Stimulated activated naive CD4-positive, alpha-beta T cell treated with Interleukin-2 at 50 U/mL for 16 hours (primary cell): ENCODE measurements at places on chromosomes 2 and 18.

DNA sequence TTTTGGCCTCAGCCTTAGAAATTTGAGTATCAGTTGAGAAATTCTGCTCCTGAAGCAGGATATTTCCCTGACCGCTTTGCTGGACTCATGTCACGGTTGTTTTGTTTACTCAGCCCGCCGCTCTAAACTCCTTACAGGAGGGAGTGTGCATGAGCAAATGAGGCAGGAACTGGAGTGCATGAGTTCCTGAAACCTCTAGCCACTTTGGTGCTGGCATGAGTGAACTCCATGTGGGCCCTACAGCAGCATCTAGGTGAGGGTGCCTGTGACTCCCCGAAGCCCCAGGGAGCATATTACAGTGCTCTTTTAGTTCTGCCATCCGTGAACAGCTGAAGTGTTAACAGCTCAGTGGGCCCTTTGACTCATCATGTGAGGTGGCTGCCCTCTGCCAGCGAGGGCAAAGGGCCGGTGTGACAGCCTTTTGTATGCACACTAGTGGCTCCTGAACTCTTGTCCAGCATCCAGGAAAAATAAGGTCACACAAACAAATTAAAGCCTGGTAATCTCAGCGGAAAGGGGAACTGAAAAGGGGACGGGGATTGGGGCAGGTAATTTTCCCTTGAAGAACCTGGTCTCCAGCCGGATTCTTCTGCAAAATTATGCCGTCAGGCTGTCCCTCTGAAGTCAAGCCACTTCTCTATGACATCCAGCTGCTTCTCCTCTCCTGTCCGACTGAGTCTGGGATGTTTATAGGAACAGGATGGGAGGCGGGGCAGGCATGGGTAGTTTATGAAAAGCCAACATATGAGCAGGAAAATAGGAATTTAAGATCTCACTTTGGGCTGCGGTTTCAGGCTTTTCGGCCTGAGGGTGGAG, 1668.7 kb downstream of the SUCLG1 start:
- no peak for DNase-seq

- DNase-seq = no peak
Measured at GRCh38 chr2:230408244-230408842, 7.7 kb upstream of the SP100 start.

- DNase-seq = no peak
Measured at GRCh38 chr2:162473986-162474385, 130.1 kb downstream of the GCA start.

DNA sequence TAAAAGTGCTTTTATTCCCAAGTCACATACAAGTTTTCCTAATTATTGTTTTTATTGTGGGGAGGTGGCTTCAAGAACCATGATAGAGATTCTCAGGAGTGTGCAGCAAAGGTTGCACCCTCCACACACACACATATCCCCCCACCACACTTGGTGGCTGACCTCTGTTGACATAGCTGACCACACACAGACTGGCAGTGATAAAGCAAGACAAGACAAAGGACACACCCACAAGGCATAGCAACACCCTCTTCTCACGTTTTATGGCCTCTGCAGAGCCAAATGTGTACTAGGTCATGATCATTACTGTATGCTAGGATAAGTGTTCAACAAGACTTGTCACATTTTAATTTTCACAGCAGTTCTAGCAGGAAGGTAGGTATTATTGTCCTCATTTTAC, 143.0 kb upstream of the EPC2 start:
- DNase-seq = no peak

DNA sequence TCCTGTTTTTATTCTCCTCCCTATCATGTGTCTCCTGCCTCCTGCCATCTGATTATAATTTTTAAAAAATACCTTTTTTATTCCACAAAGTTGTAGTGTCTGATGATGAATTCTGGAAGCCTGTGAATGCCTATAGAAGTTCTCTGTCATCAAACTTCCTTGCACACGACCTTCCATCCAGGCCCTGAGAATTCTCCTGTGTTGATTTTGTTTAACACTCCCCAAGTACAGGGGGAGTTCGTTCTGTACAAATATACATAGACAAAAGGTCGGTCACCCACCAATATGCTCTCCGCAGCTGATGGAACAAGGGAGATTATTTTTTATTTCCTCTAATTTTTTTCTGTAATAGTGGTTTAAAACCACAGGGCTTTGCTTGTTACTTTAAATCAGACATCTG, 232.5 kb downstream of the PIEZO2 start:
- no peak for DNase-seq

DNA sequence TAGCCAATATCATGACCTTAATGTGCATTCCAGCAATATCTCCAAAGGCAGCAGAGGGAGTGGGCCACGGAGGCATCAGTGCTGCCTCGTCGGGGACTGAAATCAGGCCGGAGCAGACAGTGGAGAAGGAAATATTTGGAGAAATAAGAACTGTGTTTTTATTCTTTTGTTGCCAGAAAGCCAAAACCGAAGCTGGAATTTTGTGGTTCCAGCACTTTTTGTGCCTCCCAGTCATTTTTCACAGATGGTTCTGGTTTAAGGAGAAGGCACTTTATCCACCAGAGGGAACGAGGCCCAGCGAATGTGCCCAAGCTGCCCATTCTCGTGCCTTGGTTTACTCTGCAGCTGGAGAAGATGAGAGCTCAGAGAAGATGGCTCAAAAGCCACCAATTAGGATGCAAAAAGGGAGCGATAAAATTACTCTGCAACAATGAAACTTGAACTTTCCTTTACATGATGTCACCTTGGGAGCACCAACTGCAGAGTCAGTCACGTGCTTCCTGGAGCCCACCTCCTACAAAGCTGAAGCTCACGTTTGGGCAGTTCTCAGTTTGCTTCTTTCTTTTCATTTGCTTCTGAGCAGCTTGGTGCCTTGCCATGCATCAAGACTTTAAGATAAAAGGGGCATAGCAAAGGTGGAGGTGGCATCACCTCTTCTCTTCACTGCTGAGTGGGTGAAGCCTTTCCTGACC, 288.7 kb downstream of the LPIN1 start:
- DNase-seq = no peak

DNA sequence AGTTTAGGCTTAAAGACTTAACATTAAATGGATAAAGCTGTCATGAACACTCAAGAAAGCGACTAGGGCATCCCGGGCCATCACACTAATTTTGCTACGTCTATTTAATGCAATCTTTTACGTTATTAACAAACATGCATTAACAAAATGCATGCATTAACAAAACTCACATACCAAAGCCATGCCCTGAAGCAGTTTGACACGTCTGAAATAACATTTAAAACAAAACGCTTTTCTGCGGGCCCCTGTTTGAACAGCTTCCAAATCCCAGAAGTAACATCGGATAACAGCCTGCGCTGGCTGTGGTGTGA, 458 bp downstream of the B4GALT6 start:
- DNase-seq = no peak

- no peak for DNase-seq
Measured at GRCh38 chr2:84380875-84381274, 78.2 kb downstream of the SUCLG1 start.

DNA sequence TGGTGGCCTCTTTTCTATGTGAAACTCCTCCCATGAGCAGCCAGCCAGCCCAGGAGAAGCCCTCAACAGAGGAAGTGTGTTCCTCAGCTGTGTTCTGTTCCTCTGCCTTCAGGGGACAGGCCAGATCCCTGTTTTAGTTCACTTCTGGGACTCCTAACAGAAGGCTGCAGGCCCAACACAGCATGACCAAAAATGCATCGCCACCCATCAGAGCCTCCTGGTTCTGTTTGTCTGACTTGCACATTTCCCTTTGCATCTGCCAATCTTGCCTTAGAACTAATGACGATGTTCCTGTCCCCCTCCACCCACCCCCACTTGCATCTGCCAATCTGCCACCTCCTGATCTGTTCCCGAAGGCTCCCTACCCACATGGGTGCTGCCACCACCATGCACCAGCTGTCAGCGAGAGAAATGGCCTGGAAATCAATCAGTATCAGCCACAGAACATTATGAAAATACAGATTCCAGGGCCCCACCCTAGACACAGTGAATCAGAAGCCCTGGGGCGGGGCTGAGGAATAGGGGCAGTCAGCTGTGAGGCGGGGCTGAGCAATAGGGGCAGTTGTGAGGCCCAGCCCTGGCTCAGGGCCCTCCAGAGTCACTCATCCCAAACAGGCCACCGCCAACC, 51.0 kb downstream of the FAM168B start:
- DNase-seq = no peak

GRCh38 chr18:71370095-71370494, 1081.2 kb downstream of the SOCS6 start:
- DNase-seq = no peak

GRCh38 chr2:75055820-75056675, 97.6 kb downstream of the POLE4 start:
- no peak for DNase-seq

DNA sequence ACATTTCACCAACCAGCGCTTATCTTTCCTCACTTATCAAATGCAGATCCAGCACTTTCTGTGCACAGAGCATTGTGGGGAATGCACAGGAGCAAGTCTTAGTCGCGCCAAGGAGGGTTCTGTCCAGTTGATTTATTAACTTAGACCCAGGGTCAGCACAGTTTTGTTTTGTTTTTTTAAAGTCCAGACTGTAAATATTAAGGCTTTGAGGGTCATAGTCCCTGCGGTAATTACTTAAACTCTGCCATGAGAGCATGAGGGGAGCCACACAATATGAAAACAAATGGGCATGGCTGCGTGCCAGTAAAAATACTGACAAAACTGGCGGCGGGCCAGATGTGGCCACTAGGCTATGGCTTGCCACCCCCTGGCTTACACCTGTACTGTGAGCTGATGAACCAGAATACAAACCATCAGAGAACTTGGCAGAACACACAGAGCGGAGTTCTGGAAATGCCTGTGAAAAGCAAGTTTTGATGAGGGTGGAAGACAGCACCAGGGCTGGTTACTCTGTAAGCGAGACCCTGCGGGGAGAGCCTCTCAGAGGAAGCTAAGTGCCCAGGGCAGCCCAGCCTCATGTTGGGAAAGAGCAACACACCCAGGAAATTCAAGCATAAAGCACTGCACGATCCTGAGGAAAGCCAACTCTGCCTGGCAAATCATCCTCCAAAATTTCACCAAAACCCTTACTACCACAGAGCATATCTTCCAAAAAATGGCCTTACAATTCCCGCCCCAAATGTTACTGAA, 43.6 kb downstream of the L3MBTL4 start:
- DNase-seq = no peak
